ENCODE measurements at places on chromosomes 4 and X.

- DNase-seq: no peak
These were observed 98.9 kb downstream of the BCOR start for GRCh38 chrX:39998636-39999406.

- DNase-seq: no peak
These were observed 114.7 kb downstream of the TRAPPC11 start for GRCh38 chr4:183773790-183774189.

- DNase-seq: no peak
These were observed 156.3 kb downstream of the GASK1B start for GRCh38 chr4:158016511-158016910.

GRCh38 chrX:153922932-153923857 lies 2.9 kb downstream of the ARHGAP4 start:
- no peak for DNase-seq

- DNase-seq: no peak
These were observed 325.8 kb downstream of the LDB2 start for GRCh38 chr4:16572631-16573030.
